ENCODE measurements at places on chromosomes 7 and 10.

- DNase-seq, result no peak
These were observed 374.6 kb downstream of the CALN1 start for GRCh38 chr7:72037516-72037915.

GRCh38 chr7:77697535-77697831 lies 1.2 kb downstream of the RSBN1L start:
- DNase-seq, result peak; percentile 1

GRCh38 chr10:116636976-116637375 lies 16.2 kb downstream of the PNLIPRP2 start:
- DNase-seq, result no peak

DNA sequence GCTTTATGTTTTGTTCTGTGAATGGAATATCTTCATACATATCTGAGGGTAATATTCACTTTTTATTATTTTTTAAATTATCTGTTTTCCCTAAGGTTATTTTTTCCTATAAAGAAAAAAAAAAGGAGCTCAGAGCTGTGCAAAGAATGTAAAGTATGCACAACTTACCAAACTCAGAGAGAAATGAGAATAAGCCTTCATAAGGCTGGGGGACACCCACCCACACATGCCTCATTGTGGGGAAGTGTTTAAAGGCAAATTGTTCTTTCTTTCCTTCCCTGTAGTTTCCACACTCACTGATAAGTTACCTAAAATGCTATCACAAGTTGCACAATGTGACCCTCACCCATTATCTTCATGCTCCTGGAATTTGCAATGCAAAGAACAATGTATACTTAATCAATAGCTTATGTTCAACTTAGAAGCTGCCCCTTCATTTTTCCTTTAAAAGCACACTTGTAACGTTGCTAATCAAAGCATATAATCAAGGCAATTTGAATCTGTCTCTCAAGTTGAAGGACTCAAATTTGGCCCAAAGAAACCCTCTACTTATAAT lies 108.1 kb downstream of the GNAT3 start:
- DNase-seq, result no peak

DNA sequence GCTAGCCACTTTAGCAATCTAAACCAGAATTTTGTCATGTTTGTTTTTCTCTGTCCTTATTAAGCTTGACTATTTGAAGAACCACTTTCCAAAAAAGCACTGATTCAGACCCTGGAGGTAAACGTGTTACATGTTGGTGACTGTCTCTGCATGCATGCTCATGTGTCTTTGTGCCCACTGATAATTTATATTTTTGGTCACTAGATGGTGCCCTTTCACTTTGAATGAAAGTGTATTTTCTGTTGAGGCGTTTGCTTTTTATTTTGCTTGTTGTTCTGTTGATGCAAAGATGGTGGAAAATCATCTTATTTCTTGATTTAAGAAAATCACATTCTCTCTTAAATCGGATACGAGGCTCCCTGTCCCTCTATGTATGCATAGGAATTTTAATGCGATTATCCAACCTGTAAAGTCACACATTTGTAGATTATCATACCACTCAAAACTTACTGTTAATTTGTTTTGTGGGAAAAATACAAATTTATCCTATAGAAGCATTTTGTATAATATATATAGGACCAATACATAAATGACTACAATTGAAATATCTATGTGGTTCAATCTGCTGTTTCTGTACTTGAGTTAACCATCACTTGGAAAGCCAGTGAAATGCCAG lies 269.3 kb downstream of the BICC1 start:
- DNase-seq, result no peak

DNA sequence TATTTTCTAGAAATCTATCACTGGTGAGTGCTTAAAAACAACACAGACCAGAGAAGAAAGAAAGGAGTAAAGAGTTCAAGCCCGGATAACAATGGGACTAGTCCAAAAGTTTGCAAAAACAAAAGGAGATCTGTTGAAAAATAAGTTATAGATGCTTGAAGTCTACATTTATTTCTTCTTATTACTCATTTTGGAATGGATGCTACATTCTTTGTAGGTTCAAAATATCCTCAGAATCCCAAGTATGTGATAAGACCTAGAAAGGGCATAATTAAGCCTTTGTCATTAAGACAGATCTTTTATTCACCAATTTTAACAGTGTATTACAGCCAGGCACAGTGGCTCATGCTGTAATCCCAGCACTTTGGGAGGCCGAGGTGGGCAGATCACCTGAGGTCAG lies 42.7 kb upstream of the ITGB8 start:
- no peak for DNase-seq
